ENCODE measurements at places on chromosomes 4 and X. TPM values are rescaled to one million over a fixed set of nuclear protein-coding genes. Genes with fewer than 3 reads are reported as not detected.
A peak's percentile ranks its signal among the peaks of the same experiment; 100 is the strongest.

DNA sequence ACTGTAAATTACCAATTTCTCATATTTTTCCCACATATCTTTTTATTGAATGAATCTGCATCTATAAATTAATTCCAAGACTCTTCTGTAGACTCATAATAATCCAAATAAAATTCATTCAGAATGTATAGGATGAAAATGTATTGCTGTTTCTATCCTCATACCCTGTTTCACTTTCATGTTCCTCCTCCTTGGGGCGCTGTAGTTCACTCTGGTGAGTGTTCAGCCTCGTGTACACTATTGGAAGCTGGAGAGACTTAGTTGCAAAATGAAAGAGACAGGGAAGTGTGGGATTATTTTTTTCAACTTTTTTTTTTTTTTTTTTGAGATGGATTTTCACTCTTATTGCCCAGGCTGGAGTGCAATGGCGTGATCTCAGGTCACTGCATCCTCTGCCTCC lies 296.1 kb downstream of the TLL1 start:
- peak; percentile 7 for DNase-seq

Gene RHOXF2B
- total RNA-seq, result not detected

- DNase-seq, result no peak
These were observed 17.8 kb upstream of the PAGE2B start for GRCh38 chrX:55056820-55057674.

Gene MAP7D2
- total RNA-seq, result 0.15 TPM

DNA sequence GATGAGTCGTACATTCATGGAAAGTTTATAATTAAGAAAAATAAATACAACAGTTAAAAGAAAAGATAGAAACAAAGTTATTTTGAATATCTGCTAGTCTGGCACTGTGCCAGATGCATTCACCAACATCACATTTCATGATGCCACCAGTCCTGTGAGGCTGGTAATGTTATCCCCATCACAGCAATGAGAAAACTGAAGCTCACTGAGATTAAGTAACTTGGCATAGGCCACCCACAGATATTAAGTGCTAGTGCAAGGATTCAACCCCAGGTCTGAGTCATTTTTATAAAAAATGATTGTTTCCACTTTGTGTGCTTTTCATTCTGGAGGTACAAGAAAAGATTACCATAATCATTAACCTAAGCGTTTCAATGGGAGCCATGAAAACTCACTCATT lies 65.0 kb upstream of the IL15 start:
- no peak for DNase-seq

GRCh38 chr4:7511525-7511924 lies 76.8 kb upstream of the PSAPL1 start:
- no peak for DNase-seq

Gene MAGEB17
- not detected for total RNA-seq

DNA sequence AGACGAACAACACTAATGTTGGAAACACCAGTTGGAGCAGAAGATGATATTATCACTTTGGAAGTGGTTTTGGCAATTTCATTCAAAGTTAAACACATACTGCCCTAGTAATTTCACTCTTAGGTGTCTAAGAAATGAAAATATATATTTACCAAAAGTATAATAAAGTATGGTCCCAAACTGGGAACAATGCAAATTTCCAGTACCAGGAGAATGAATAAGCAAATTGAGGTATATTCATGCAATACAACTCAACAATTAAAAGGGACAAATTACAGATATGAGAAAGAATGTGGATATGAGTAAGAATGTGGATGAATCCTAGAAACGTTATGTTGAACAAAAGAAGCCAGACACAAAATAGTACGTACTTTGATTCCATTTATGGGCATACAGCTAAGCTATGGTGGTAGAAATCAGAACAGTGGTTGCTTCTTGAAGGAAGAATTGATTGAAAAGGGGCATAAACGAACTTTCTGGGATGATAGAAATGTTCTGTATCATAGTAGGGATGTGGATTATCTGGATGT lies 10.0 kb downstream of the ELMOD2 start:
- DNase-seq, result no peak

Gene NKX3-2
- total RNA-seq, result 1.4 TPM

DNA sequence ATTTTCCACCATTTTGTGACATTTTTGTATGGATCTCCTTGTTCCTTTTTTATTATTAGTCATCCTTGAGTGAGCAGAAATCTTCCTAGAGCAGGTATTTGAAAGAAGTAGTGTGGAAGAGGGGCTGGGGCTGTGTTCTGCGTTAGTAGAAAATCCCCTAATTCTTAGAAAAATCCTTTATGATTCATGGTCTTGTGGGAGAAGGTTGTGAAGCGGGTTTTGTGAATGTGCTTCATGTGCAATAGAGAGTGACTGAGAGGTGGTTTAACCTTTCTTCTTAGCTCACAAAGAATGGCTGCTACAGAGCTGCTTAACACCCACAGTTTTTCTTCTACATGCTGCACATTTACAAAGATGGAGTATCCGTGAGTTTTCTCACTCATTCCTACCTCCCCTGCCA lies 220.5 kb downstream of the IDS start:
- DNase-seq, result no peak

GRCh38 chrX:24298191-24298590 lies 15.7 kb downstream of the SUPT20HL2 start:
- DNase-seq, result no peak

- DNase-seq, result peak; percentile 62
These were observed 3.5 kb downstream of the EPGN start for GRCh38 chr4:74311696-74312313.

DNA sequence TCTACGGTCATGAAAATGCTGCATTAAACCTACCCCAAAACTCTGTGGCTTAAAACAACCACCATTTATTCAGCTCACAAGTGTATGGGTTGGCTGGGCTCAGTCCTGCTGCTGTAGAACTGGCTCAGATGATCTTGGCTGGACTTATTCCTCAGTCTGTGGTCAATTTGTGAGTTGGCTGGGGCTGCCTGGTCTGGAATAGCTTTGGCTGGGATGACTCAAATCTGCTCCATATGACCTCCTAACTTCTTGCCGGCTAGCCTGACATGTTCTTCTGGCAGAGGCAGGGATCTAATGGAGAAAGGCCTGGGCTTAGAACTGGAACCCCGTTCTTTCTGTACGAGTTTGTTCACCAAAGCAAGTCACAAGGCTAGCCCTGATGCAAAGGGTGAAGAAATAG lies 71.7 kb downstream of the CFAP299 start:
- no peak for DNase-seq

Gene RAB33B
- 5.4 TPM for total RNA-seq

DNA sequence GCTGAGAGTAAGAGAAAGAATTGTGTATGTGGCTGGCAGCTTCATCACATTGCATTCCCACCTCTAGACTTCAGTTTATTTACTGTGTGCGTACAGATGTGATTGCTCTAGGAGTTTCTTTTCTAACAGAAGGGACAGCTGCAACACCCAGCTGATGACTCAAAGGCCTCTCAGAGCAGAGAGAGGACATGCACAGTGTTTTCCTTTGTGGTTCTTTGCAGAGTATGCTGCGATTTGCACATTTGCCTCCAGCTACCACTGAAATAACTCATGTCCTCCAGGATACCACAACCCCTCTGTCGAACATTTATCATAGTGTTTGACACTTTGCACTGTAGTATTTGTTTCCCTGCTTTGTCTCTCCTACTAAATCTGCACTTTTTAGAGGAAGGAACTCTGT lies 294.1 kb downstream of the STIM2 start:
- no peak for DNase-seq

- no peak for DNase-seq
These were observed 222.6 kb upstream of the INTU start for GRCh38 chr4:127410201-127410600.

GRCh38 chrX:72146527-72146926 lies 14.8 kb upstream of the RTL5 start:
- DNase-seq, result no peak

GRCh38 chrX:8429692-8430249 lies 34.9 kb upstream of the VCX3B start:
- DNase-seq, result no peak

- DNase-seq, result no peak
These were observed 609 bp upstream of the BCORL1 start for GRCh38 chrX:129981752-129982299.

Gene XAGE1A
- not detected for total RNA-seq

DNA sequence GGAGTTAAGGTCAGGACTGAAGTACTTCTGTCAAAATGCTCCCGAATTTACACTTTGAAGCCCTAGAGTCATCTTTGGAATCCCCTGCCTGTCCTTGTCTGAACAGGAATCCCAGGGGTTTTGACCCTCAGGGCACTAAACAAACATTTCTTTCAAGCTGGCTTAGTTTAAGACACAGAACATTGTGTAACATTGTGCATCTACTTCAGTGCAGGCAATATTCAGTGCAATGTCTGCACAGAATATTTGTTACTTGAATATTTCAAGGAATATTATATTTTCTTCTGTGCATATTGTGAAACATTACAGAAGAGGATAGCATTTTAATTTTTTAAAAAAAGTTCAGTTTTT lies 763.4 kb downstream of the PCDH18 start:
- no peak for DNase-seq

Gene RBM47
- 22.2 TPM for total RNA-seq

- no peak for DNase-seq
These were observed 76.7 kb downstream of the FHIP1A start for GRCh38 chr4:151485541-151486131.

GRCh38 chrX:124594017-124594651 lies 247.8 kb downstream of the SH2D1A start:
- no peak for DNase-seq

Gene TBX22
- total RNA-seq, result not detected

GRCh38 chr4:159232465-159233106 lies 129.7 kb downstream of the RAPGEF2 start:
- no peak for DNase-seq

- no peak for DNase-seq
These were observed 57.5 kb upstream of the SCML1 start for GRCh38 chrX:17679820-17680219.

DNA sequence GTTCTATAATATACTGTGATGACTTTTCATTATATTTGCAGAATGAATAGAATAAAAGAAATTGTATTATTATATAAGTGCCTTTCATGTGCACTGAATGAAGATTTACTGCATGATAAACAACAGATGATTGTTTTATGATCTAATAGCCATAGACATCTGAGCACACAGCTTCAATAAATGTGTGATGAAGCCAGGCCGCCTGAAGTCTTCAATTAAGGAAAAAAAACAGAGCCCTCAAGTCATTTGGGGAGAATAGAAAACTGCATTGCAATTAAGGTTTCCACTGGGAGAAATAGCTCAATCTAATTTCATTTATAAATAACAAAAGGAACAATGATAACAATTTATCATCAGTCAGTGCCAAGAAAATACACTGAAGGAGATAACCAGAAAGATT lies 955.2 kb downstream of the FSTL5 start:
- no peak for DNase-seq

GRCh38 chr4:77332696-77333270 lies 175.8 kb downstream of the CCNG2 start:
- DNase-seq, result no peak

GRCh38 chr4:21512353-21512752 lies 436.2 kb downstream of the KCNIP4 start:
- DNase-seq, result peak; percentile 4

DNA sequence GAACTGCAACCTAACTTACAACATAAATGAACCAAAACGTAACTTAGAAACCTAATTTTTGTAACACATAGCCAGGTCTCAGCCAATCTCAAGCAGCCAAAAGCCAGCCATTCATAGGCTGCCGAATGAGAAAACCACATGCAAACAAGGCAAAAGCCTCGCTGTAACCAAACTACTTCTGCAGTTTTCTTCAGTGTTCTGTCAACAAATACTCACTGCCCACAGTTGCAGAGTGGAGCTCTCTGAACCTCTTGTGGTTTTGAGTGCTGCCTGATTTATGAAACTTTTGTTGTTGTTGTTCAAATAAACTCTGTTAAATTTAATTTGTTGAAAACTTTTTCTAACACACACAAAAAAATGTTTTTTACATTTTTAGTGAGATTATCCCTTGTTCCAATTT lies 251.2 kb downstream of the PAPSS1 start:
- DNase-seq, result no peak

DNA sequence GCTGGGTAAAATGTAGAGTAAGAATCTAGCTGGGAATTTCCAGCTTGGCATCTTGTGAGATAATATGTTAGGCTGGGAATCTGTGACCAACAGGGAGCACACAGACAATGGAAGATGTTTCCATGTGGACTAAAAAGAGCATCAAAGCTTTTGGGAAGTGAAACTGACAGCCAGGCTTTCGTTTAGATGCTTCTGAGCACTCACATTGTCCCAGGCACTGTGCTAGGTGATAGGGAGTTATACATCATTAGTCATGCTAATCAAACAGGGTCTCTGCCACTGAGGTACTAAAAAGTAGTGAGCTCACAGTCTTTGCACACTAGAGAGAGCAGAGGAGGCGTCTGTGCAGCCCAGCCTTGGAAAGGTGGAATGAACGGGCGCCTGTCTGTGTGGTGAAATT lies 101.9 kb upstream of the SCOC start:
- no peak for DNase-seq

DNA sequence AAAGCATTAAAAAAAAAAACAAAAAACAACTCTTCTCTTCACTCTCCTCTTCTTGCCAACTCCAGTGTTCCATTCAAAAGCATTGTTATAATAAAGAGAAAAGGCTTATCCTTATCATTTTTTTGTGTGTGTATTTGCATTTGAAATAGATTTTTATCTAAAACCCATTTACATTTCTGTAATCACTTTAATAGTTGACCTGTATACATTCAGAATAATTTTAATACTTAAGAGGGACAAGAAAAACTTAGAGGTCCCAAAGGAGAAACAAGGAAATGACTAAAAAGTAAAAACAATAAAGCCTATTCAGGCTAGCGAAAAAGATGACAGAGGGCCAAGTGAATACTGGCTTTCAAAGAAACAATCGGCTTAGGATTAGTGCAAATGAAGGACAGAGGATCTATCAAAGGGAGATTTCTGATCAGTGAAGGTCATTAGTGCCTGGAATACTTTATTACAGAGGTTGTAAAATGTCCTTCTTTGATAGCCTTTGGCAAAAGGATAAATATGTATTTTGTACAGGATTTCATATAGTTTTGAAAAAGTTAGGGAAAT lies 808.3 kb downstream of the RPA4 start:
- DNase-seq, result no peak

- no peak for DNase-seq
These were observed 10.8 kb downstream of the CTAG1A start for GRCh38 chrX:154595559-154596249.

- no peak for DNase-seq
These were observed 184.6 kb downstream of the UGT8 start for GRCh38 chr4:114783215-114783595.

GRCh38 chr4:121330180-121330665 lies 50.6 kb downstream of the QRFPR start:
- DNase-seq, result no peak

Gene PAGE1
- total RNA-seq, result not detected

DNA sequence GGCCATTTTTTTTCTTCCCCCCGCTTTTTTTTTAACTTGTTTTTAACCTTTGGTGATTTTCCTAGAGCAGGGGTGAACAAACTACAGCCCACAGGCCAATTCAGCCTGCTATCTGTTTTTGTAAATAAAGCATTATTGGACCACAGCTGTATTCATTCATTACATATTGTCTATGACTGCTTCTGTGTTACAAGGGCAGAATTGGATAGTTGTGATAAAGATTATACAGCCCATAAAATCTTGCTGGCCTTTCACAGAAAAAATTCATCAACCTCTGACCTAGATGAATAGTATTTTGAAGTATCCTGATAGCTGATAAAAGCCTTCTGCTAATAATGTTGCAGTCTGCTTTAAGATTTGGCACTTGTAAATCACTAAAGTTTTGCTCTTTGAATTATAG lies 63.4 kb downstream of the SMAD1 start:
- no peak for DNase-seq

Gene ADH1B
- total RNA-seq, result 1.8 TPM
